ENCODE measurements at places on chromosomes 16 and 17.

DNA sequence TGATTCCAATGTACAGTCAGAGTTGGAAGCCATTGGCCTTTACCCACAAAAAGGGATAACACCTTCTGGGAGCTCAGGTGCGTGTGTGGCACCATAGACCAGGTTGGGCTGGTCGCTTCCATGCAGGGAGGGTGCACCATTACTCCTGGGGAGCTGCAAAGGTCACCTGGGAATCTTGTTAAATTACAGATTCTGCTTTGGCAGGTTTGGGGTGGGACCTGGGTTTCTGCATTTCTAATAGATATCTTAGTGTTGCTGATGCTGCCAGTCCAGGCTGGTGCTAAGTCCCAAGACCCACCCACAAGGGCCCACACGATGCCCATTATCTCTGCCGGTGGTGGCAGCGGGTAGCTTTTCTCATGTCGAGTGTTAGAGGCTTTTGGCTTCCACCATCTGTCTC lies 148.3 kb upstream of the CACNG5 start:
- ATAC-seq: no peak

GRCh38 chr16:56388209-56388608 lies 37.1 kb downstream of the AMFR start:
- no peak for ATAC-seq

DNA sequence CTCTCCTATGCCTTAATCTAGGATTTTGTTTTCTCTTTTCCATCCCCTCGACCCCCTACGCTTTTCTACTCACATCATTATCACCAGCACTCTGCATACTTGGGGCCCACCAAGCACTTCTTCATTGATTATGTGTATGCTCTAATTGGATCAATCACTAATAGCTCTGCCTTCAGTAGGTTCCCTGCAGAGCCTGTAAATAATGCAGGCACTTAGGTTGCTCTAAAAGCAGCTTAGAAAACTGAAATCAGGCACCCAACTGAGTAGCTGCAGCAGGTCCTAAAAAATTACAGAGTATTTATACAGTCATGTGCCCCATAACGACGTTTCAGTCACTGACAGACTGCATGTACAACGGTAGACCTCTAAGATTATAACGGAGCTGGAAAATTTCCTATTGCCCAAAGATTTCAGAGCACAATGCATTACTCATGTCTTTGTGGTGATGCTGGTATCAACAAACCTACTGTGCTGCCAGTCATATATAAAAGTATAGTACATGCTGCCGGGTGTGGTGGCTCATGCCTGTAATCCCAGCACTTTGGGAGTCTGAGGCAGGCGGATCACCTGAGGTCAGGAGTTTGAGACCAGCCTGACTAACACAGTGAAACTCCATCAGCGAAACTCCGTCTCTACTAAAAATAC lies 280.4 kb downstream of the HS3ST3B1 start:
- no peak for ATAC-seq

- no peak for ATAC-seq
Observed at GRCh38 chr17:82053556-82054263, 2.0 kb downstream of the GPS1 start.

DNA sequence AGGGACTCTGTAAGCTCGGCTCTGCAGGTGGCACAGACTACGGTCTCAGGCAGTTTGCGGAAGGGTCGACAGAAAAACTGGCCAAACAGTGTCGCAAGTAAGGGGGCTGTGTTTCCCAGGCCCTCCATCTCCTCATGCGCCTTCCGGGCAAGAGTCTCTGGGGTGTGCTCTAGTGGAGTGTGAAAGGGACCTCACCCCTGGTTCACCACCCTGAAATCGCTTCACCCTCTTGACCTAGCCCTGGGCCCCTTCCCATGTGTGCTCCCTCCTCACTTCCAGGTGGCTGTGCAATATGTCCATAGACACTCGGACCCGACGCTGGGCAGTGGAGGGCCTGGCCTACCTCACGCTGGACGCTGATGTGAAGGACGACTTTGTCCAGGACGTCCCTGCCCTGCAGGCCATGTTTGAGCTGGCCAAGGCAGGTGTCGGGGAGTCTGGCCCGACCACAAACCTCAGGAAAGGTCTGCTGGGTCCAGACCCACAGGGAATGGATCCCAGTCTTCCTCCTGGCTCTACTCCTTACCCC lies 22.3 kb downstream of the UNC45B start:
- ATAC-seq: no peak

DNA sequence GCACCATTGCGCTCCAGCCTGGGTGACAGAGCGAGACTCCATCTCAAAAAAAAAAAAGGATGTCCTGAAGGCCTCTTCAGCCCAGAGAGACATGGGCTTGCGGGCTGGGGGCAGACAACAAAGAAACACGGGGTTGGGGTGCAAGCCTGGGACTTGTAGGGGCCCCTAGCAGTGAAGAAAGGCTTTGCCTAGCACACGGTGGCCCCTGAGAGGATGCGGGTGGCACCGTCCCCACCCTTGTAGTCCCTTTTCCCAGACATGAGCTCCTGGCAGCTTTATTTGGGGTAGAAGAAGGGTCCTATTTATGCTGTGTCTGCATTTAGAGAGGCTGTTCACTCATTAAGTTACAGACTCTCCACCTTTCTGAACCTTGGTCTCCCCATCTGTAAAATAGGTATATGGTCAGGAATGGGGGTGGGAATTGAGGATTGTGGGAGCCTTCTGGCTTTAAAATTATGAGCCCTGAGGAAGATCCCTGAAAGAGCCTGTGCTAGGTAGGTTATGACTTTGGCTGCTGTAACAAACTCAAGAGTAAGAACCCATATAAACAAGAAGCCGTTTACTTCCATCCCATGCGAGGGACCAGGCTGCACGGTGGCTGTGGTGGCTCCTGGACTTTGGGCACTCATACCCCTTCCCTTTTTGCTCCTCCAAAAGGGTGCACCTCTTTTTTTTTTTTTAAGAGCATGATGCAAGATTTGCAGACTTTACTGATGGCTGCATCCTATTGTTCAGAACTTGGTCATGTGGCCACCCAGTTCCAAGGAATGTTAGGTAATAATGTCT lies 20.6 kb upstream of the ADGRG1 start:
- no peak for ATAC-seq
